ENCODE measurements at places on chromosomes 1 and 21.

- no peak for DNase-seq
These were observed 926 bp upstream of the SH3D21 start for GRCh38 chr1:36304970-36305914.

DNA sequence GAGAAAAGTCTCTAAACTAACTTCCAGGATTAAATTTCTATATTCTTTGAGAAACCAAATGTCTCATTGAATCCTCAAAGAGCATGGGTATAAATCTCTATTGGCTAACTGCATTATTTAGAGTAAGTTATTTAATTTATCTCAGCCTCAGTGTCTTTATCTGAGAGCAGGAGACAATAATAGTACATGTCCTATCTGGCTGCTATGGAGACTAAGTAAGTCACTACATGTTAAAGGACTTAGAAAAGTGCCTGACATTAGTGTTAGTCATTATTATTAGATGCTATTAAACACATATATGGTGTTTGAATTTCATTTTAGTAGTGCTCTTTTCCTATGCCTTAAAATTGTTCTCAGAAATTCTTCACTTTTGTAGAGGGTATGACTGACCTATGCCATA, 505.2 kb downstream of the NEGR1 start:
- DNase-seq, result no peak

GRCh38 chr1:40980068-40980452, 564 bp downstream of the CTPS1 start:
- no peak for DNase-seq

GRCh38 chr1:110412576-110412975, 5.1 kb upstream of the LAMTOR5 start:
- peak; percentile 50 for DNase-seq

DNA sequence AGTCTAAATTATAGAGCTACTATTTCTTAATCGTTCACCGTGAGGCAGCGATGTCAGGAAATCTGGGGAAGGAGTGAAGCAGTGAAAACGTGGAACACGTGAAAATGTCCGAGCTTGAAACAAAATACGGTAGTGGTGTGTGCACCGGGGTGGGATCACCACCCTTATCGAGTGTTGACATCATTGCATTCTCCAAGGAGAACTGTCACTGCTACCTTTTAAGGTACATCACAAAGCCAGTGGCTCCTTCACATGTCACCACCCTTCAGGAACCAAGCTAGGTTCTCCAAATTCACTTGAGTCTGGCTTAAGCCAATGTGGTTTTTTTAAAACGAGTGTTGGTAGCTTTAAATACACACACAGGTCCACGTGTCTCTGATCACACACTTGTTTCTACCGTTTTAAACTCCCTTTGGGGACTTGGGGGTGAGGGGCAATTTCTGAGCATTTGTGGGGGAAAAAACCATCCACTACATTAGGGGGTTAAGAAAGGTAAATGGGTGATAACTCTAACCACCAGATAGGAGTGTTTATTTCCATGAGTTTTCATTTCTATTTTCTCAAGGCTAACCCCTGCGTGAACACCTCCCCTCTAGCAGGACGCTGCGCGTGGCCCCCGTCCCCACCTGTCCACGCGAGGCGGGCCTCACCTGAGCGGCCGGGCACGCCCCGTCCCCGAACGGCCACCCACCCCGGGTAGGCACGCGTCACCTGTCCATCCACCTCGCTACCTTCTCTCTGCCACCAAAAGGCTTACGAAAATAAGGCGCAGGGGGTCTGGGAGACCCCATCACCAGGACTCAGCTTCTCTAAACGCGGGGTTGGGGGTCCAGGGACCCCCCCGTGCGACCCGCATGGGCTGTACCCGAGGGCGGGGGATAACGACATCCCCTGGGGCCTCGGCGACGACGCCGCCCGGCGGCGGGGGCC, 978 bp downstream of the PRDM15 start:
- DNase-seq, result no peak

DNA sequence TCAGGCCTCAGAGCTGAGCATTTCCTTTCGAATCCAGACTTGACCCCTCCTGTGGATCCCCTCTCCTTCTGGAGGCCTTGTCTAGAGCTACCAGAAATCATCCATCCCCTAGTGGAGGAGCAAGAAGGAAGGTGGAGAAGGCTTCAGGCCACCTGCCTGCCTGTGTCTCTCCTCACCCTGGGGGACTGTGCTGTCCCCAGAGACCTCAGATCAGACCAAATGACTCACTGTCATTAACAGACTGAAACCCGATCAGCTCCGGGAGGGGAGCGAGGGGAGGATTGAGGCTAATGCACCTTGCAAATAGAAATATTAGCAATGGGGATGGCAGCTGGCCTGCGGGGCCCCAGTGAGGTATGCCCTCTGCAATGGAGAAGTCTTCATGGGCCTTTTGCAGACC, 2.1 kb downstream of the MYBPH start:
- DNase-seq, result no peak

GRCh38 chr1:93818570-93818959, 60.4 kb downstream of the DNTTIP2 start:
- no peak for DNase-seq

DNA sequence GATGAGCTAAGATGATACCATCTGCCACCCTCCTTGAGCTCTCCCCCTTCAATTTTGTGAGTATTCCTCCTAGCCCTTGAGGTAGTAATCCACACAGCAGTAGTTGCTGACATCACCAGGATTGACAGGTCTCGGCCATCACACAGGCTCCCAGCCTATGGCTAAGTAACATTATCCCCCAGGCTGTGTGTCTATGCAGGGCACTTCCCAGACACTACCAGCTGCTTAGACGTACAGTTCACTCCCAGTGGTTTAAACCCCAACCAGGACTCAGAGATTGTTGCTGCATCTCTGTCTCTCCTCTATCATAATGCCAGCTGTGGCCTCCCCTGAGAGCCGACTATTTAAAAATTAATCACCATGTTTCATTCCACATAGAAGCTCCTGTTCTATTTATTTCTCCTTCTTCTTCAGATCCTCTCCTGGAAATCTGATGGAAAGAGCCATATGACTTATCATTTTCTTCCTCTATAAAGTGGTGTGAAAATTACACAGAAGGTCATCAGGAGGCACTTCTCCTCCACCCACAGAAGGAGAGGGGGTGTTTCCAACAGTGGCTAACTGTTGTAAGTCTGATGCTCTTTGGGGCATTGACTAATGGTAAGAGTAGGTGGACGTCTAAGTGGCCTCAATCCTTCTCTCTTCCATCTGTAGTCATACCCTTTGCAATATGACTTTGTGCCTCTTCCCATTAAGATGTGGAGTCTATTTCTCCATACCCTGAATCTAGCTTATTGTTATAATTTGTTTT, 396.3 kb downstream of the SETD4 start:
- DNase-seq, result no peak

DNA sequence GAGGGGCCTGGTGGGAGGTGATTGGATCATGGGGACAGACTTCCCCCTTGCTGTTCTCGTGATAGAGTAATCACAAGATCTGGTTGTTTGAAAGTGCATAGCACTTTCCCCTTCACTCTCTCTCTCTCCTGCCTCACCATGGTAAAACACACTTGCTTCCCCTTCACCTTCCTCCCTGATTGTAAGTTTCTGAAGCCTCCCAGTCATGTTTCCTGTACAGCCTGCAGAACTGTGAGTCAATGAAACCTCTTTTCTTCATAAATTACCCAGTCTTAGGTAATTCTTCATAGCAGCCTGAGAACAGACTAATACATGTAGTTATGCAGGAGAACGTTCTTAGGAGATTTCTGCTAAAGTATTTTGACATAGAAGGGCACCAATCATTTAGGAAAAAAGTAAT, 59.9 kb upstream of the FBXO28 start:
- DNase-seq, result no peak

GRCh38 chr1:237303929-237304328, 261.9 kb downstream of the RYR2 start:
- DNase-seq, result no peak

DNA sequence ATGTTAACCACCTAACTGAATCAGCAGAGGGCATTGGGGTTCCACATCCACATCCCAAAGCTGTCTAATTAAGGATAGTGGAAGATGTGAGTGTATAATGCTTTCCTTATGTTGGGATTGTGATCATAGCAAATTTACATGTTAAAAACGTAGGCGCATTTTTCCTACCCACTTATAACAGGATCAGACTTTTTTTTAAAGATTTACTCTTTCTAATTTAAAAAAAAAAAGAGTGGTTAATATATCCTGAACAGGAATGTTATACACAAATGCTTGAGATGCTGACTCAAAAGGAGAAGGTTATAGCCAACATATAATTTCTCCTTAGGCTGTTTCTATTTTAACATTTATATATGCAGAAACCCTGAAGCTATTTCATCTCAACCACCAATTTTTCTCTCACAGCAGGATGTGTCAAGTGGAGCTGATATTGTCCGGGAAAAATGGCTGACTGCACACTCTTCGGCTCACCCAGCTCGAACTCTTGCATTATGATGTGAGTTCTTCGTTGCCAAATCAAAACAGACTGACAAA, 40.3 kb downstream of the RGS5 start:
- no peak for DNase-seq

DNA sequence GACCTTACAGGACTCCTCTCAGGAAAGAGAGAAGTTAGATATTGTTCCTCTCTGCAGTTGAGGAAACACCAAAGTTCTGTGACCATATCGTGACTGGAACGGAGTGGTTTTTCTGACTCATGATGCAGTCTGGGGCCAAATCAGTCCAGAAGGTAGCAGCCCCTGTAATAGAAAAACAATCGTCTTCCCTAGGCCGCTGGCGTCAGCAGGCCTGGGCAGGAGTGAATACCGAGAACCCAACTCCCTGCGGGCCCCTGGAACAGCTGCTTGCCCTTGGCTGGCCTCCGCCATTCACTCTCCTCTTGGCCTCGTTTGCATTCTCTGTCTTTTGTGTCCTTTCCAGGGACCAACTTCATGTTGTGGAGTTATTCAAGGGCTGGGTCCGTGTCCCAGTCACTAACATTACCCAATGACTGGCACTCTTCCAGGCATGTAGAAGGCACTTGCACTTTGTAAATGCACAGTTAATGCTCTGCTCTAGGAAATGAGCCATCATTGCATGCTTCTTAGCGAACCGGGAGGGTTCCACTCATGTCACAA, 10.9 kb upstream of the CD101 start:
- no peak for DNase-seq

GRCh38 chr21:37531431-37531932, 164.9 kb downstream of the DYRK1A start:
- no peak for DNase-seq

DNA sequence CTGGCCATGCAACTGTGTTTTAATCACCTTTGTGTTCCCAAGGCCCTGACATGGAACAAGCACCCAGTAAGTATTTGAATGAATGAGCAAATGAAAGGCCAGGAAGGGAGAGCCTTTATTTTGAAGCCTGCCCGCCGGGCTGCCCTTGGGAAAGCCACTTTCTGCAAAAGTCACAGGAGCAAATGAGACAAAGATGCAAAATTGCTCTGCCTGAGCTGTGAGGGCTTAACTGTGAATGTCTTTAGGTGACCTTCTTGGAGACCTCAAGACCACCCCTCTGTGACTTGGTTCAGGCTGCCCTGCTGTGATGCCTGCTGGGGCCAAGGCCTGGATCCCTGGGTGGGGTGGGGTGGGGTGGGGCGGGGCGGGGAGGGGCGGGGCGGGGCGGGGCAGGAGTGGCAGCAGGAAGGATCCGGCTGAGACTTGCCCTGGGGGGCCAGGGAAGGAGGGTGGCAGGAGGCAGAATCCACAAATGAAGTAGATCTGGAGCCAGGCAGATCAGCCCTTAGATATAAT, 54.0 kb downstream of the RUNX3 start:
- DNase-seq, result no peak

- DNase-seq, result no peak
These were observed 11.3 kb upstream of the ADORA1 start for GRCh38 chr1:203116091-203116820.

- no peak for DNase-seq
These were observed 10.6 kb downstream of the ZZZ3 start for GRCh38 chr1:77671836-77672235.

GRCh38 chr1:61011561-61012263, 70.6 kb upstream of the NFIA start:
- no peak for DNase-seq

GRCh38 chr1:153371231-153371630, 4.2 kb downstream of the S100A12 start:
- DNase-seq, result no peak

- no peak for DNase-seq
These were observed 7.0 kb downstream of the TINAGL1 start for GRCh38 chr1:31583082-31583994.

DNA sequence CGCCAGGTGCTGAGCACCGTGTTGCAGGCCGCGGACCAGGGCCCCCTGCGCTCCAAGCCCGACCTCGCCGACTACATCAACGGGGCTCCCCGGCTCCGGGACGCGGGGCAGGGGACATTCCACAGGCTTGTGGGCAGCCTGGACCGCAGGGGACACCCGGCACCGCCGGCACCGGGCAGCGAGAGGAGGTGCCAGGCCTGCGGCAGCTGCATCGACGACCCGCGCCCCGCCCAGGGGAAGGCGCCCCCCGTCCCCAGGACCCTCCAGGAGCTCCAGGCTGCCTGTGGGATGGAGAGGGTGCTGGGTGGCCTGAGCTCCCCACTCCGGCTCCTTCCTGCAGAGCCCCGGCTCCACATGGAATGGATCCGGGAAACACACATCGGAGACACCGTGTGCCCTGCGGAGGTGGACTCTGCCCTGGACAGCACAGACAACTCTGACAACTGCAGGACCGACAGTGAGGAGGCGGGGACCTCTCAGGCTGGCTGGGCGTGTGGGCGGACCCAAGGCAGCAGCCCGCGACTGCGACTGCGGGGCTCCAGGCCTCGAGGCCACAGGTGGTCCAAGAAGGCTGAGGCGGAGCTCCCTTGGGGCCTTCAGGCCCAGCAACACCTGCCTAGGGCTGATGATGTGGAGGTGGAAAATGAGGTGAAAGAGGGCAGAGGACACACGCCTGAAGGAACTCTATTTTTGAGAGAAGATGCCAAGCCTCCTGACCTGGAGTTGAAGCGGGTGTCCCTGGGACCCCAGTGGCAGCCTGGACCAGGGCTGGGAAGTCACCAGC, 22.8 kb downstream of the KIAA1614 start:
- no peak for DNase-seq

GRCh38 chr1:230272557-230272956, 153.6 kb downstream of the PGBD5 start:
- DNase-seq, result no peak

DNA sequence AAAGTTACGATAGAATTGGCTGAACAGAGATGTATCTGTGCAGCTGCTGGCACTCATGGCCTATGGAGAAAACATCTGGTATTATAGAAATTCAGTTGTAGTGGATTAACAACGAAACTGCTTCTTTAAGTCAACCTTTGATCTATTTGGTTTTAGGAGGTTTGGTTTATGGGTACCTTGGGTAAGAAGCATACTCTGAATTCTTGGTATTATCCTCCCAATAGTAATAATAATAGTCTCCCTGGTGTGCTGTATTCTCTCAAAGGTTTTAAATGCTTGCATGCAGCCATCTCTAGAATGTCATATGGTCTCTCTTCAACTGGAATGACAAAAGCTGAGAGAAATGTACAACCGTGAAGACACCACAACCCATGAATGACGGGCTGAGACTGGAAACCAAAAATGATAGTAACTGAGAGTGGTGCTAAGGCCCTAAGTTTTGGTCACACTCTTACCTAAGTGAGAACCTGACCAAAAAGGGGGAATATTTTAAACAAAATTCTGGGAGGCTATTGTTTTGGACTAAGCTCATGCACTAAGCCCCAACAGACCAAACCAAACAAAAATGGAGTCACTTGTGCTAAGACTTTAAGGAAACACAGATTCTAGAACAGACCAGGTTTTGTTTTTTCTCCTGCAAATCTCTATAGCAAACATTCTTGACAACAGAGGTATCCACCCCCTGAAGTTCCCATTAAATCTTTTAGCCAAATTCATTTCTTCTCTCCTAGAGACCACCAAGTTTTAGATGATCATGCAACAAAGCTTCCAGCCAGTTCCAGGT, 17.6 kb upstream of the TMEM61 start:
- no peak for DNase-seq

GRCh38 chr1:53468374-53468773, 9.2 kb downstream of the DMRTB1 start:
- no peak for DNase-seq

All from stimulated activated CD8-positive, alpha-beta memory T cell treated with anti-CD3 and anti-CD28 coated beads, Interleukin-2, amount 100 ng/mL, for 1 hour (primary cell).